ENCODE measurements at places on chromosomes 12 and 14.

GRCh38 chr14:24692382-24693352, 58.7 kb upstream of the GZMB start:
- no peak for DNase-seq

GRCh38 chr14:95375539-95376109, 55.9 kb upstream of the CLMN start:
- DNase-seq = no peak

GRCh38 chr14:99125113-99125512, 146.9 kb downstream of the BCL11B start:
- DNase-seq = no peak

DNA sequence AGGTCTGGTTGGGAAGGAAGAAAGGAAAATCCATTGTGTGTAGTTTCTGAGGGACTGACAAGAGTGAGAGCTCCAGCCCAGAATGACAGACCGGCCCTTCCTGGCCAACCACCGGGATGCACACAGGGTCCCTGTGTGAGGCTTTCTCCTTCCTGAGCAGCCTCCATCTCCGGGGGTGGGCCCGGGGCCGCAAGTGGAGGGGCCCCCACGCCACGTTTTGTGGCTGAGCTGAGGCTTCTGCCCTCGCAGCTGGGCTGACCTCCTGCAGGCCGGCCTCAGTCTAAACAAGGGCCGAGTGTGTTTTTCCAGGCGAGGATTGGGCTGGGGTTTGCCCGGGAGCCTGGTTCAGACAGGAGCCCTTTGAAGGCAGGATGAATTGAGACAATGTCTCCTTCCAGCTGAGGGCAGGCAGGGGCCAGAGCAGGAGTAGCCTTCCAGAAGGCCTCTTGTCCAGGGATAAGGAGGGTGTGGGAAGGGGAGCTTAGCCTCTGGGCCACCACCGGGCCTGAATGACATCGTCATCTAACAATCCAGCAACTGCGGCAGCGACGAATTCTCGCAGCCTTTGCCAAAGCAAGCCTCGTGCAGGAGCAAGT, 96.5 kb upstream of the NCOR2 start:
- DNase-seq = no peak

- DNase-seq = peak; percentile 73
These were observed 152.2 kb upstream of the BMP4 start for GRCh38 chr14:54108481-54109471.

GRCh38 chr12:14905269-14906004, 19.8 kb upstream of the MGP start:
- no peak for DNase-seq

GRCh38 chr12:132550014-132550802, 60.2 kb downstream of the LRCOL1 start:
- no peak for DNase-seq

- no peak for DNase-seq
These were observed 2.7 kb upstream of the TRHDE start for GRCh38 chr12:72269491-72269890.

- no peak for DNase-seq
These were observed at the start of gene AGAP2 for GRCh38 chr12:57738661-57739237. Gene AGAP2, minus strand, starts transcription at chr12:57738742. Its CDS starts 496 bp downstream, at chr12:57738246.

GRCh38 chr14:69922198-69922597, 43.0 kb downstream of the SMOC1 start:
- no peak for DNase-seq

DNA sequence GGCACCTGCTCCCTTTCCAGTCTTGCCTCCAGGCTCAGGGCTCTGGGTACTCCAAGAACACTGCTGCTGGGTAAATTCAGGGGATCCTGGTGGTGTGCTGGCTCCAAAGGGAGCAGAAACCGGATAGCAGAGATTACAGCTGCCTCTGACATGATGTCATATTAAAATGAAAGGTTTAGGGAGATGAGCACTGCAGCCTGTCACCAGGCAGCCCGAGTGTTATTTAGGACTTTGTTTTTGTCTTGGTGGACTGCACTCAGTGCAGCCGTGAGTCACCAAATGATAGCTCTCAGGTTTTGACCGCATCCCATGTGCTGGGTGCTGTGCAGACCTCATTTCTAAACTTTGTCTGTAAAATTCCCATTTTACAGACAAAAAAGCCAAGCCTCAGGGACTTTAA, 266.0 kb upstream of the CRY1 start:
- DNase-seq = no peak

GRCh38 chr14:22767323-22767589, 768 bp downstream of the OXA1L start:
- DNase-seq = no peak

GRCh38 chr14:97432586-97432985, 635.4 kb downstream of the VRK1 start:
- DNase-seq = no peak

GRCh38 chr12:80756875-80757274, 40.2 kb downstream of the MYF5 start:
- no peak for DNase-seq

DNA sequence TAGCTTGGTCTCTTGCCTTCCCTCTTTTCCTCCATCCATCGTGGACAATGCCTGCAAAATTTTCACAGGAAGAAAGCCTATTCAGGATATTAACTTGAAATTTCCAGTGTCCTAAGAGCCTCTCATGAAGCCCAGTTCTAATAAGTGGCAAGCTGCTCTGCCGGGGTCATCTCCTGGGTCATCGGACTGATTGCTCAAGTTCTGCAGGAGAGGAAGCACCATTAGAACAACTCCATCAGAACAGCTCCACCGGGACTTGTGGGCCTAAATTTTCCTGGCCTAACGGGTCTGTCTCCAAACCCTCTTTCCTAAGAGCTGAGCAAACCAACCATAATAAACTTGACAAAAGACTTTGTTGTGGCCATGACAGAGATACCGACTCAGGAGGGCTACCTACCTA, 13.9 kb downstream of the ERG28 start:
- DNase-seq = peak; percentile 67

- no peak for DNase-seq
These were observed 7.9 kb downstream of the INF2 start for GRCh38 chr14:104697317-104697703.

DNA sequence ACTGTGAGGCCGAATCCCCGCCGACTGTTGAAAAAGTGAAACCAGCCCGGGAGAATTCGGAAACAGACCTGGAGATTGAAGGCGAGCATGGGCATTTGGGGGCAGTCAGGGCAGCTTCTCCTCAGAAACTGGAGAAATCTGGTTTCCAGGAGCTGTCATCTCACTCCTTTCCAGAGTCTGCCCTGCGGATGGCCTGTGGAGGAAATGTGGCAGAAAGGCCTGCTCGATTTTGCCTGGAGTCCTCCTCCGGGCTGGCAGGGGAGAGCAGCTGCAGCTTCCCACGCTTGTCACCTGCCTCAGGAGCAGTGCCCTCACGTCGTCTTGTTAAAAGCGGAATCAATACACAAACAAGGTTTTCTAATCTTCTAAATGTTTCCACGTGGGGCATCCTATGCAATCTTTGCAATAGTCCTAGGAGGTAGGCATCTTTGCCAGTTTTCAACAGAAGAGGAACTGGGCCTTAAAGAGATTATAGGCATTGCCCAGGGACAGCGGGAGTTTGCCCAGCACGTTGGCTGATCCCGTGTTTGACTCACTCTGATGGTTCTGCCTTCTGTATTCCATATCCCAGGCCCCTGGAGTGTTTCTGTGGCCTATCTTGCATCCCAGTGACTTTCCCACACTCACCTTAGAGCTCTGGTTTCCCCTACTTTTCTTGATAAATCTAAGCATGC, 2.3 kb downstream of the LRRC74A start:
- no peak for DNase-seq

GRCh38 chr12:104501660-104502059, 44.9 kb downstream of the CHST11 start:
- DNase-seq = no peak

GRCh38 chr14:20614038-20614840, 23.1 kb upstream of the RNASE12 start:
- no peak for DNase-seq

GRCh38 chr12:63149909-63150712, 890 bp downstream of the AVPR1A start:
- no peak for DNase-seq

- DNase-seq = no peak
These were observed 26.8 kb upstream of the BDKRB2 start for GRCh38 chr14:96177766-96178375.

DNA sequence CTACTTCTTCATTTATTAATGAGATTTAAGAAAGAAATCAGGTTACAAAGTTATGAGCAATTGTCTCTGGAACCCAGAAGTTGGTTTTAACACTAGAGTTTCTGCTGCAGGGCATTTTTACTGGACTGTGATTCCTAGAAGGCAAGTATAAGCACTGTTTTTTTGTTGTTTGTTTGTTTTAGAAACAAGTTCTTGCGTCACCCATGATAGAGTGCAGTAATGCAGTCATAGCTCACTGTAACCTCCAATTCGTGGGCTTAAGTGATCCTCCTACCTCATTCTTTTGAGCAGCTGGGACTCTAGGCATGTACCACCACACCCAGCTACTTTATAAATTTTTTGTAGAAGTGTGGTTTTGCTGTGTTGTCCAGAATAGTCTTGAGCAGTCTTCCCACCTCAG, 25.6 kb downstream of the RAP1B start:
- DNase-seq = peak; percentile 73

- no peak for DNase-seq
These were observed 42.9 kb downstream of the CCDC85C start for GRCh38 chr14:99560922-99561683.

DNA sequence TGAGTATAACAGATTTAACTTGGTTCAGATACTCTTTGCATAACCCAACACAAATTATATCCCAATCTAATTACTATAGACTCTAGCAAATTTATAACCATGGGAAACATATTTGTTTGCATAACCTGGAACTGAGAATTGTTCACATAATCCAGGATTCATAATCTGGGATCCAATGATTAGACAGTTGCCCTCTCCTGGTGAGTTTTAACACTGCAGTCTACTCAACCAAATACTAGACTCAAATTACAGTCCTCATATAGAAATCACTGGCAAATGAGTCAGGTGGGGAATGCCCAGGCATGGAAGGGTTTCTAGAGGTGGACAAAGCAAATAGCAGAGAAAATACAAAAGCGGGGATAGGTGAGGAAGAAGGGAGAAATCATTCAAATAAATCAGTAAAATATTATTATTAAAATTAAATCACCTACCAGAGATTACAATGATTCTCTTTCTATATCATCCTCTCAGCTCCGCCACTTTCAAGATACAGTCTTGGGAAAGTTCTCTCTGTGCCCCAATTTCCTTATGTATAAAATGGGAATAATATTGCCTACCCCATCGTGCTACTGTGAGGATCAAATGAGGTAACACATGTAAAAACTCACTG, 9.4 kb downstream of the GCH1 start:
- peak; percentile 31 for DNase-seq

- DNase-seq = peak; percentile 3
These were observed 90.1 kb upstream of the FOXG1 start for GRCh38 chr14:28676479-28676878.

DNA sequence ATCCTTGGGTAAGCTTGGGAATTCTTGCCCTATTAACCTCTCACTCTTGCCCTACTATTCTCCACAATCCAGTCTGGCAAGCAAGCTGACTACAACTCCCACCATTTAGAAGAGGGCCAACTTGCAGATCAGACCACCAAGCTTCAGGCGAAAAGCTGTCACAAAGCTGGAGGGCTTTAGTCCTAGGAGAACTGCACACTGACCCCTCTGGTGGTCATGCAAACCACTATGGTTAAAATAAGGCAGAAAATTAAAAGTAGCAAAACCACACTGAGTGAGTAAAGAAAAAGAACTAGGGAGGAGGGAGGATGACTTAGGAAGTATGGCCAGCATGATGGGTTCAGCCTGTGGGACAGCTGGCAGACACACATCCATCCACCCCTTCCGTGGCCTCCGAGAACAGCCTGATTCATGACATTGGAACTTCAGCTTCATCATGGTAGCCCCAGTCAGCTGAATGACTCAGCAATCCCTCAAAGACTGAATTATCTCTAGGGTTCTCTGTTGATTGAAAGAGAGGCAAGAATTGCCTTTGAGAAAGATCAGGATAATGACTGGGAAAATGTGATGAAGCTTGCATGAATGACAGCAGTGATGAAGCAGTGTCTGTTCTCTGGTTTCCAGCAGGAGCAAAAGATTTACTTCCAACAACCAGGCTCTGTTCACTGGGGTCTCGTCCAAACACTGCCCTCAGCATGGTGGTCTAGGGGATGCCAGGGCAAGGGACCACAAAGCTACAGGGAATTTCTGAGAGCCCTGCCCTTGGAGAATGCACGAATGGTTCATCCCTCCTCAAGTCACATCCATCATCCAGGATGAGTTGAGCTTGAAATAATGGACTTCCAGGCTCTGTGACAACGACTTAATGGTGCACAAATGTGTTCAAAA, 24.4 kb downstream of the PITPNM2 start:
- DNase-seq = peak; percentile 97

- DNase-seq = peak; percentile 66
These were observed 189.2 kb upstream of the RASSF8 start for GRCh38 chr12:25769082-25769945.

GRCh38 chr12:24561882-24562770, 386.8 kb downstream of the BCAT1 start:
- peak; percentile 76 for DNase-seq

- peak; percentile 39 for DNase-seq
These were observed 21.6 kb upstream of the TMEM229B start for GRCh38 chr14:67510121-67510520.

DNA sequence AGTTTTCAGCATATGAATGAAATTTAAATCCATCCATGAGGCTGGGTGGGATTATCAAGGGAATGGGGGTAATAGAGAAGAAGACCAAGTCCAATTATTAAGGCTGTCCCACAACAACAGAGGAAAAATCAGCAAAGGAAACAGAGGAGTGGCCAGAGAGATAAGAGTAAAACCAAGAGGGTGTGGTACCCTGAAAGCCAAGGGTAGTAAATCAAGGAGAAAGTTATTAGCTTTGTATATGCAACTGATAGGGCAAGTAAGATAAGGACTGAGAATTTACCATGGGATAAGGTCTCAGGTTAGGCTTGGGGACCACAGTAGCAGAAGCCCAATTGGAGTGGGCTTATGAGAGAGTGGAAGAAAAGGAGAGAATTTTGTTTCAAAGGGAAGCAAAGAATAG, 134.5 kb downstream of the NUAK1 start:
- DNase-seq = no peak

DNA sequence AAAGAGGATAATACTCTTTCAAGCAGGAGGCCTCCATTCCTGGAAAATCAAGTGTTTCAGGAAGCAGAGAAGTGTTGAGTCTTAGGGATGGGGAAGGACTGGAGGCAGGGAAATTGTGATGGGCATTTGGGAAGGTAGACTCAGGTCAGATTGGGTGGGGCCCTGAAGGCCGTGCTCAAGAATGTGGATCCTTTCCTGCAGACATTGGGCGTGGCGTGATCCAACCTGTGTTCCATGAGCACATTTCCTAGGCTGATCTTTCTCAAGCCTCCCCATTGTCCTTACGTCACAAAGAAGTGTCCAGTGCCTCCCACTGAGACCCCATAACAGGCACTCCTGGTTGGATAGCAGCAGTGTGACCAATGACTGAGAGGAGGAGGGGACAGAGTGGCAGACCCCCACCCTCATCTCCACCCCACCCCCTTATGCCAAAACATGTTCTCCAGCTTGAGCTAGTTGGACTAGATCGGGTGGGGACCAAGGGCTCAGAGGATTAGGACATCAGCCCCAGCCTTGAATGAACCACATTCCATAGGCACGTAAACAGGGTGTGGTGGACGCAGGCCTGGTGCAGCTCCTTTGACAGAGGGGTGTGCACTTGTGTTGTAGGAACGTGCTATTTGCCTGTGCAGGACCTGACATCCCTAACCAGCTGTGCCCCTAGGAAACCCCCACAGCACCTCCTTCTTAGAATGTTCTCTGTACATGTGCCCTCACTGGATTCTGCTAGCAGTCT, 76.8 kb downstream of the TTC9 start:
- DNase-seq = no peak
